ENCODE measurements at places on chromosomes 7 and 10.
A peak's percentile ranks its signal among the peaks of the same experiment; 100 is the strongest.

DNA sequence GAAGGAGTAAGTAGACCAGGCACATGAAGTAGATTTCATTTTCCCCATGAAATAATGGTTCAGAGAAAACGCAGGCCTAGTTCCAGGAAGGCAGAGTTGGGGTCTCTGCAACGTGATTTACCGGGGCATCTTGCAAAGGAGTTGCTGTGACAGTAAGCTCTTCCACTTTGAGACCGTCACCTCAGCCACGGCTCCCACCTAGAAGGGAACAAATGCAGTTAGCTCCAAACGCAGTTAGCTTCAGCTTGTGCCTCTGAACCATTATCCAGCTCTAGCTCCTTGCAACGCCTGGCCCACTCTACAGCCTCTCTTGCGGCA is 7.0 kb upstream of the MYO1G start:
- DNase-seq, result no peak

DNA sequence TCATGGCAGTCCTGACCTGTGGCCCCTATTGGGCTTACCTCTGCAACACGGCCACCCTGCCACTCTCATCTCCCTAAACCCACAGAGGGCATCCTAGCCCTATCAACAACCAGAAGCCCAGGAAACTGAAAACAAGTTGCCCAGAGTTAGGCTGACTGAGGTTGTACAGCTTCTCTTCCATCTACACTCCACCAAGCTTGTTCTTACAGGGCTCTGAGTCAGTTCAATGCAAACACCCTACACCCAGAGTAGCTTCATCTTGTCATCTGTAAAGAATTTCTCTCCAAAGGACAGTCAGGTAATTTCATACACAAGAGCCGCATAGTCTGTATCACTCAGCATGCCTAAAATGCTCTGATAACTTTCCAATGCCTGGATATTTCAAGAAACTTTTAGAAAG is 175.4 kb downstream of the ARID5B start:
- no peak for DNase-seq

- no peak for DNase-seq
Measured at GRCh38 chr7:133815611-133816210, 311.4 kb upstream of the LRGUK start.

- DNase-seq, result peak; percentile 22
Measured at GRCh38 chr7:366161-366803, 76.3 kb downstream of the FOXL3 start.

DNA sequence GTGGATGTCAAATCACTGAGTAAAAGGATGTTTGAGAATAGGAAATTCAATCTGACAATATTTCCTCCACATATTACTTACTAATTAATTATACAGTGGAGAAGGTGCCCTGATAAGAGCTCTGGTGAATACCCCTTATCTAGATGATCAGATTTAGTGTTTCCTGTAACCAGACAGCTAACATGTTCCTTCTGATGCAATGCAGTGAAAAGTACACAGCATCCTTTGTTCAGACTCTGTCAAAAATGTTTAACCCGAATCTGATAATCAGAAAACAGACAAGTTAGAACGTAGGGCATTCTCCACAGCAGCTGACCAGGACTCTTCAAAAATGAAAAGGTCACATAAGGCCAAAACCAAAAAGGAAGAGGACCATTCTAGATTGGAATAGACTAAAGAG is 46.2 kb downstream of the WDR11 start:
- no peak for DNase-seq

DNA sequence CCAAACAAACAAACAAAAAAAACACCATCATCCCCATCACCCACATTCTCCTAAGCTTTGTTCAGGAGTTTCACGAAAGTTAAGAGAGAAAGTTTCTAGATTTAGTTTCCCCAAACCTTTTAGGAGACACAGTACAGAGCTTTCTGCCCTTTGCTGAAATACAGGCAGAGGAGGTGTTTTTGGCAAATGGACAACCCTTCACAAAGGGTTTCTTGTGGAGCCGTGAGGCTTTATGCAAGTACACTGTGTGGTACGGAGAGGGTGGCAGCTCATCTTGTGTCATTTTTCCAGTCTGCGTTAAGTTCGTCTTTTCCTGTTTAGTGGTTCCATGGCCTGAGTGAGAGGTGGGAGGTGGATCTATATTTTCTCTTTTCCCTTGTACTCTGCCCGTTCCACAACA is 215.5 kb upstream of the PRKCQ start:
- DNase-seq, result peak; percentile 32

DNA sequence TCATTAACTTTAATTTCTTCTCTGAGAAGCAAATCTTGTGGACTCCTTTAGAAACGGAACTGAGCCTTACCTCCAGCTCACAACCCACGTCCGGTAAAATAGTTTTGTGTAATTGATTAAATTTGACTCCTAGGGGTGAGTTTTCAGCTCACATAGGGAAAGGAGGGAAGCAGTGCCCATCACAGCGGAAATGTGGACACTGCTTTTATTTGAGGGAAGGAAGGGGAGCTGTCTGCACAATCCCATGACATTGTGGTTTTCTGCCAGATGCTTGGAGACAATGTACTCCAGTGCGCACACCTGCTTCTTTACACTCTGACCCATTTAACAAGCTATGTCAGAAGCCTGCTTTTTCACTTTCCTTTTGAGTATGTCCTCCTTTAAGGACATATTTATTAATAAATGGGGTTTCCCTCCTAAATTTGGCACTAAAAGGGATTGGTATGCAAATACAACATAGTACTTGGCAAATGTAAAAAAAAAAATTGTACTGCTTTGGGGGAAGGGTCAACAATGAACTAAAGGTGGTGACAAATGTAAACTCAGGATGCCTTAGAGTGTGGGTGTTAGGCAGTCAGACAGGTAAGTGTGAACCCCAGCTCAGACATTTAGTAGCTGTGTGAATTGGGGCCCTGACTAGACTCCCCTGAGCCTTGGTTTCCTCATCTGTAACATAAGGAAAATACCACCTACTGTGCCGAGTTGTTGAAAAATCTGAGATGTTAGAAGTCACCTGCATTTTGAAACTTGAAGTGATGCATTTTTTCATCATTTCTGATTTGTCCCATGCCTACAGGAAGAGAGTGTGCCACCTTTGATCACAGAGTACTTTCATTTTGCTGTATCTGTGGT is 90.2 kb upstream of the KLF6 start:
- DNase-seq, result peak; percentile 28
